ENCODE measurements at places on chromosomes 16 and 17.

DNA sequence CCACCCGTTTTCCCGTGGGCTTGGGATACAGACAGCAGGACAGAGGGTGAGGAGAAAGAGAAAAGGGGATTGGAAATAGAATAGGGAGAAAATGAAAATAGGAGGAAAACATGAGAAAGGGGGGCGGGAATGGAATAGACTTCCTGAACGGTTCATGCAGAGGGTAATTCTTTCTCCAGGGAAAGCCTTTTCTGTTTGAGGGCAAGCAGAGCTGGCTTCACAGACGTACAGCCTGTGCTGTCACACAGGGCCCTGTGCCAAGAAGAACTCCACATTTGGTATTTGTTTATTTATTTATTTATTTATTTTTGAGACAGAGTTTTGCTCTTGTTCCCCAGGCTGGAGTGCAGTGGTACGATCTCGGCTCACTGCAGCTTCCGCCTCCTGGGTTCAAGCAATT lies 12.0 kb downstream of the MILR1 start:
- DNase-seq: no peak

DNA sequence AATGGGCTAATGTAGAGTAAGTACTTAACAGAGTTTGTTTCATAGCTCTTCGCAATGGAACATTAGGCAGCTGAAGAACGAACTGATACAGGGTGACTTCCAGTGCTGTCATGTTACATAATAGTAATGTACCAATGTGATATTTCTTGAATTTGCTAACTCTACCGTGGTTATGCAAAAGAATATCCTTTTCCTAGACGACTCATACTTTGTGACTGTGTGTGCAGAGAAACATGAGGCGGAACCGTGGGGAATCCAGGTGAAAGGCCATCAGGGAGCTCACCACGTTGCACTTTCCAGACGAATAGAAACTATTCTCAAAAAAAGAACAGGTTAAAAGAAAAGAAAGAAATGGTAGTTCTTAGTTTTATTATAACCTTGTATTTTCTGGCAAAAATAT lies 13.2 kb downstream of the NOB1 start:
- DNase-seq: no peak

GRCh38 chr17:33262266-33263123 lies 30.6 kb downstream of the ASIC2 start:
- DNase-seq: no peak

GRCh38 chr16:23528644-23529310 lies 18.5 kb upstream of the GGA2 start:
- no peak for DNase-seq

- no peak for DNase-seq
Measured at GRCh38 chr17:37830151-37830993, 85.5 kb upstream of the HNF1B start.

Data from HAP-1 (cell line).